Effector memory CD8-positive, alpha-beta T cell (primary cell): ENCODE measurements at places on chromosomes 6 and 20.

DNA sequence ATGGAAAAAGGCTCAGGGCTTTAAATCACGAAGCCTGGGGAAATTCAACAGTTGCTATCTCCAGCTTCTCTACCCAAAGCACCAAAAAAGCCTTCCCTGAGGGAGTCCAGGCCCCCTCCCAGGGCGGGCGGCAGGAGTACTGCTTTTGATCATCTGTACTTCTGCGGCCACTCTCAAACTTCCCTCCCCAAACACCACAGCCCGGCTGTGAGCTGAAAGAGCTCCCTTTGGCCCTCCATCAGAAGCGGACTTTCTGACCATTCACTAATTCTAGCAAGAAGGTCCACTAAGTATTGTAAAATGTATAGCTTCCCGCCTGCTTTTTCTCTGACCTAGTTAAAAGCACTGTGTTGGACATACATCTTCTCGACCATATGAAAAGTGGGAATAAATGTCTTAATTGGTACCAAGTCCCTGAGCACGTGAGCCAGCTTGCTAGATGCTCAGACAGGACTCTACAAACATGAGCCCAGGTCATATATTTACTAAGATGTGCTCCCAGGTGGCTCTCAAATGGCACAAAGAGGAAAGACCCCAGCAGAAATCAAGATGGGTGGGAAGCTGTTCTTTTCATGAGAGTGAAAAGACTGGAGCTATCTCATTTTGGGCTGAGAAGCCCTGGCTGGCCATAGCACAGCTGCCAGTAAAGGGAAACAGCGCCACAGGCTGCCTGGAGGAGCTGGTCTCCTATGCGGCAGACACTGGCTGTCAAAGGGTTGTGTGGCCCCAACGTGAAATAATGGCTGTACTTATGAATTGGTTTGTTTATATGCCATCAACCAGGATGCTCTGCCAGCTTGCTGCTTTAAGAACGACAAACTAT is 58.6 kb downstream of the GFOD1 start:
- no peak for DNase-seq

DNA sequence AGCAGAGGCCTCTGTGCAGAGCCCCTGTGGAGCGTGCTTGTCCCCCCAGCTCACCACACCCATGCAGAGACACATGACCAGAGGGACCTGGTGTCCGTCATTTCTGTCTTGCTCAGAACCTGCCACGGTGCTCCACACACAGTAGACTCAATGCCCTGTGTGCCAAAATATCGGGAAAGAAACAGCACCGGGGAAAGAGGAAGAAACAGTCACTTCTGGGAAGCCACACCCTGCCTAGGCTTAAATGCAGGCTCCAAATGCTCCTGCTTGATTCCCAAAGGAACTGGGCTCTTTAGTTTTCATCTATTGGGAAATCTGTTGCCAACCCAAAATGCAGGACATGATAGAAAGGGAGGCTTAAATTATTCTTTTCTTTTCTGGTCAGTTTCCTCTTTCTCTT is 503.9 kb downstream of the CD83 start:
- no peak for DNase-seq

GRCh38 chr6:124977067-124977908 is 15.1 kb downstream of the RNF217 start:
- DNase-seq: no peak

- DNase-seq: no peak
Measured at GRCh38 chr6:116215414-116215813, 38.5 kb downstream of the TSPYL4 start.

- peak; percentile 34 for DNase-seq
Measured at GRCh38 chr6:79964607-79965081, 17.3 kb upstream of the ELOVL4 start.

DNA sequence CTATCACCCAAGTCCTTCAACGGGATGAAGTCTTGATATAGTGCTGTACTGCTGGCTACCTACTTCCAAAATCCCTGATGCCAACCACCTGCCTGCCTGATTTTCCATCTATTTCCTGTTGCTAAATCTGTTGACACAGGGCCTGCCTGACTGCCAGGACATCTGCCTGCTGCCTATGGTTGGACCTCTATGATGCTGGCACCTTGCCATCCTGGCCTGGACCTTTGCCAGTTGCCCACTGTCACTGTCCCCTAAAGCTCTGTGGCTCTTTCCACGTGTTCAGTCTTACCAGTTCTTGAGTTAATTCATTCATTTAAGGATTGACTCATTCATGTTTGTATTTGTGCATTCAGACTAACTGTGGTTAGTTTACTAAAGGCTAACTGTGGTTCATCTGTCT is 9.2 kb upstream of the RGS17 start:
- no peak for DNase-seq

- no peak for DNase-seq
Measured at GRCh38 chr20:8127553-8128255, 4.4 kb upstream of the PLCB1 start.

DNA sequence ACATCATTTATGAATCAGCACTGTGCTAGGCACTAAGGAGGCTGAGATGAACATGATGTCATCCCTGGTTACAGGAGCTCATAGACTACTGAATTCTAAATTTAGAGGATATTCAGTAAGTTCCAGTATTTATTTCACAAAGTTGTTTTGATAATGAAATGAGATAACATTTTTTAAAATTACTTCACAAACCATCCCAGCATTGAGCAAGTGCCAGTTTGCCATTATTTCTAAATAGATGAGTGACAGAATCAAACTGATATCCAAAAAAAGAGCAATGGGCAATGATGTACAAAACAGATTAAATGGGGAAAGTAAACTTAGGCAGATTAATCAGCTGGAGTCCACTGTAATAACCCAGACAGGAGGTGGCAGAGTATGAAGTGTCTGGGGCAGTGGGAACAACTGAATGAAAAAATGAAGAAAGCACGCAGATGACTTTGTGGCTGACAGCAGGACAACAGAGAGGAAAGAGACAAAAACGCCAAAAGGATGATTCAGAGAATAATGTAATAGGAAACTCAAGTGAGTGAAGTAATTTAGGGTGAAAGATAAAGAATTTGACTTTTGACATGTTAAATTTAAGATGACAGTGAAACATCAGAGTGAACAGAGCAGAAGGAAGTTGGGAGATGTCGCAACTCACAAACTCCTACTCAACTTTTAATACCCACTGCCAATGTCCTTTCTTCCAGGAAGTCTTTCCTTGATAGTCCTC is 70.2 kb downstream of the RCAN2 start:
- no peak for DNase-seq

DNA sequence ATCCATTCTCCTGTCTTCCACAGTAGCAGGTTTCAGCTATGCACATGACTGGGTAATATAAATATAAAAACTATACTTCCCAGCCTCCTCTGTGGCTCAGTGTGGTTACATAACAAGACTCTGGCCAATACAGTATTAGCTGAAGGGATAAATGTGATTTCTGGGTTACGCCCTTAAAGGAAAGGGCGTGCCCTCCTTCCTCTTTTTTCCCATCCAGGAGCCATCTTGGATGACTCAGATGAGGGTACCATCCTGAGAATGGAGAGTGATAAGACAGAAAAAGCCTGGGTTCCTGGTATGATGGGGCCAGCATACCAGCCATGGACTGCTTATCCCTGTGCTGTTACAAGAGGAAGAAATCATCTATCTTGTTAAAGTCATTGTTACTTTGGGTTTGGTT is 123.3 kb downstream of the NFATC2 start:
- no peak for DNase-seq

GRCh38 chr6:8990075-8990474 is 554.7 kb upstream of the SLC35B3 start:
- no peak for DNase-seq

- no peak for DNase-seq
Measured at GRCh38 chr6:35160642-35161041, 19.5 kb upstream of the TCP11 start.

DNA sequence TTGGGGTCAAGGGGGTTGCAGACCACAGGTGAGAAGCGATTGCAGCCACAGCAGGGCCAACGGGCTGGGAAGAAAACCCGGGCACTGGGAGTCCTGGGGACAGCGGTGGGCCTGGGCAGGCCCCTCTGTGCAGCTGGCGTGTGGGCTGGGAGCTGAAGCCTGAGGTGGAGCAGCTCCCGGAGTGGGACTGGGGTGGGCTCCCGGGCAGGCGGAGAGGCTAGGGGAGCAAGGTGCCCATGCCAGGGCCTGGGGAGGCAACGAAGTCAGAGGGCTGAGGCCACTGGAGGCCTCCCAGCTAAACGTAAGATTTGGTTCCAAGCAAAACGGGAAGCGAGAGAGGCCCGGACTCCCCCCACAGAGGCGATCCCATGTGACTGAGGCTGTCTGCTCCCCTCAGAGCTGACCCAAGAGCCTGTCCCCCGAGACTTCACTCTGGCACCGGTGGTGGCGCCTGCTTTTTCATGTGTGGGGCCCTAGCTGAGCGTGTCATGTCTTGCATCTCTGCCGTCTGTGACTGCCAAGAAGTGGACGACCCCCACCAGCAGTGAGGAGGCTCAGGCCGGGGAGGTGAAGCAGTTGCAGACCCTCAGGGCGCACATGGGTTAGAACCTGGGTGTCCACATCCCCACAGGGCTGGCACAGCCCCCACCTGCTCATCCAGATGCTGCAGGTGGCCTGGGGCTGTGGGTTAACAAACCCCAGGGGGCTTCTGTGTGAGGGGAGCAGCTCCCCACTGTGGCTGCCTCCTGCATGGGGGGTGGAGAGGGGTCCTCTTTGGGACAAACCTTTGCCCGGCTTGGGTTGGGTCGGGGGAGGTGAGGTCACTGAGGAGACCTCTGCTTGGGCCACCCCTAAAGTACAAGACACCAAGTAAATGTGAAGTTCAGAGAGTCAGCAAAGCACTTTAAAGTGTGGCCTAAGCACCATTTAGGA is 212.3 kb downstream of the TAF4 start:
- DNase-seq: no peak

GRCh38 chr6:24051942-24052589 is 73.9 kb upstream of the NRSN1 start:
- no peak for DNase-seq

DNA sequence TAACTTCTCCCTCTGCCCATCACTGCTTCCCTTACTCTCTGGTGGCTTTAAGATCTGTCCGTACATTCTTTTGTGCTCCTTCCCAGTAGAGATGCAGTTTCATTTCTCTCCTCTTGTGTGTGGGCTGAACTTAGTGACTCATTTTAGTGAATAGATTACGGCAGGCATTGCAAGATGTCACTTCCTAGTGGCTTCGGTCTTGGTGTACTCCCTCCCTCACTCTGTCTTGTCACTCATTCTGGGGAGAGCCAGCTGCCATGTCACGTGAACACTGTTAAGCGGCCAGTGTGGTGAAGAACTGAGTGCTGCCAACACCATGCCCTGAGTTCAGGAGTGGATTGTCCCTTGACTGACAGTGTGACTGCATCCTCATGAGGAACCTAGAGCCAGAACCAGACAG is 115.9 kb downstream of the OTOR start:
- no peak for DNase-seq

- DNase-seq: no peak
Measured at GRCh38 chr20:19860737-19861136, 102.7 kb downstream of the RIN2 start.

- DNase-seq: no peak
Measured at GRCh38 chr20:6135347-6135746, 12.5 kb upstream of the FERMT1 start.

DNA sequence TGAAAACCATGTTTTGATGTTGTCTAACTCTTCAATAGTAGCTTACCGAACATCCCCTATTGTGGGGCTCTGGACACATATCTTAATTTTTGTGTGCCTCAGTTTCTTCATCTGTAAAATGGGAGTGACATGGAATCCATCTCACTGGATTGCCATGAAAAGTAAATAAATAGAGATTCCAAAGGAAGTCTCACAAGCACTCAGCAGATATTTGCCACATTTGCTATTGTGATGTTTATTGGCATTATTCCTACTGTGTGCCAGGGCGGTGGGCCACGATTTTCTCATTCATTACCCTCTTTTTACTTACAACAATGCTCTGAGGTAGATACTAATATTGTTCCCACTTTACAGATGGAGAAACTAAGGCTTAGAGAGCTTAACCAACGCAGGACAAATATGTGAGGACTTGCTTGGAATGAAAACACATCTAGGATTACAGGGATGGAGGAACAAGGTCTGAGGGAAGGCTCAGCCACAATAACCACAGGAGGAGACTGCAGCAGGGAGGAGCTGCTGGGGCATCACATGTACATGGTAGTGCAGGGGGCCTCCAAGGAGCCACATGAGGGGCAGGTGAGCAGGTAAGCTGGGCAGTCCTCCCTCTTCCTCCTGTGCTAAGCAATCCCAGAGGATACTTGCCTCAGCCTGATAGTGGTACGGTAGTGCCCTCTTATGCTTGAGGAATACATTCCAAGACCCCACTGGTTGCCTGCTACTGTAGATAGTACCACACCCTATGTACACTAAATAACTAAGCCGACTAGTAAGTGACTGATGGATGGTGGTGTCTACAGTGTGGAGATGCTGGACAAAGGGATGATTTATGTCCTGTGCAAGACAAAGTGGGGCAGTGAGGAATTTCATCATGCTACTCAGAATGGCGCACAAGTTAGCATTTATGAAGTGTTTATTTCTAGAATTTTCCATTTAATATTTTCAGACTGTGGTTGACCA is 176.9 kb downstream of the FOXA2 start:
- DNase-seq: no peak

- DNase-seq: no peak
Measured at GRCh38 chr20:46791722-46792416, 82.4 kb downstream of the SLC2A10 start.

DNA sequence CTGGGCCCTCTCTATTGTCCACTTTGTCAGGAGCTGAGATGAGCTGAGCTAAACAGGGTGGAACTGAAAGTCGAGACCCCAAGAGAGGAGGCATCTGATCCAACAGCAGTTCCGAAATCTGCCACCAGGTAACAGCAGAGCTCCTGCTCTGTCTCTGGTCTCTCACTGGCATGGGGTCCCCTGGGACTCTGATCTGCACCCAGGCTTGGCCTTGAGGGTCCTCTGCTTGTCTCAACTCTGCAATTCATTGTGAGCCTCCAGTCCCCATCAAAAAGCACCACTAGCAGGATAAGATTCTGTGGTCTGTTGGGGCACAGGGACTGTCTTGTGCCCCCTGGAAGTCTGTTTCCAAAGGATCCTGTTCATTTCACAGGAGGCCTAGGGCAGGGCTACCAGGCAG is 62.5 kb upstream of the TOP1 start:
- DNase-seq: no peak

DNA sequence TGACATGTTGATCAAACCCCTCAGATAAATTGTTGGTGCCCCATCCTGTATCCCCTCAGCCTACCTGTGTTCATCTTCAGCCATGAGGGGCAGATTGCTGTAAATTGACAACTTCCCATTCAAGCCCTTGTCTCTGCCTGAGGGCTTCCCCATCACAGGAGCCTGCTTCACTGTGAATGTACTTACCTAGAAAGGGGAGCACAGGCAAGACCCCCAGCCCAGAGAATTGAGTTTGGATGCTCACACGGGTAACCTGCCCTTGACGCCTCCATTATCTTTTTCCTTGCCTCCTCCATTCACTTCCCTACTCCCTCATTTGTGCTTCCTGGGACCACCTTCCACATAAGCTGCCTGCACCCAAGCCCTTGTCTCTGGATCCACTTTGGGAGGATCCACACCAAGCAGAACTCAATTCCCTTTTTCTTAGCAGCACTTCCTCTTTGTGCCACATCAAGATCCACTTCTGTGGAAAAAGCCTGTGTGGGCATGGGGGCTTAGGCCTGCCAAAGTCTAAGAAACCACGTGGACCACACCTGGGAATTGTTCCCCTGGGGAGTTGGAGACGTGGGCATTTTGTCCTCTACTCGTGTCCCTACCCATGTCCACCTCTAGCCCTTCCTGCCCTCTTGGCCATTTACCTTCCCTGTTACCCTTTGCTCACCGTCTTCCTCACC is 103.4 kb upstream of the FOXA2 start:
- DNase-seq: no peak
